ENCODE measurements at places on chromosomes 5 and 9.
A peak's percentile ranks its signal among the peaks of the same experiment; 100 is the strongest.

DNA sequence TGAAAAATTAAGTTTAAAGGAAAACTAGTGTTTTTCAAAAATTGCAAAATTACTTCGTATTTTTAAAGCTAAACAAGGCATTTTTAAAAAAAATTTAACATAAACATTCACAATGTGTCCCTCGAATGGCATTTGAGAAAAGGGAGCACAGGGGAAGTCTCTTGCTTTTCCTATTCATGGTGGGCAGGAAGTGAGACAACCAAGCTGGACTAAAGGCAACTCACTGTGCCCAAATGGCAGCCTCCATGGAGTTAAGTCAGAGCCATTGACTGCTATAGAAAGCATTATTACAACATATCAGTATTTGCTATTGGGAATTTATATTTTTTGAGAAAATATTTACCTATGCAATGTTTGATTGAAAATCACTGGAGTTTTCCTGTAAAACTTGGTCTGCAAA is 8.3 kb downstream of the HNRNPH1 start:
- DNase-seq = no peak

GRCh38 chr5:71586052-71586940 is 844 bp upstream of the MCCC2 start:
- no peak for DNase-seq

DNA sequence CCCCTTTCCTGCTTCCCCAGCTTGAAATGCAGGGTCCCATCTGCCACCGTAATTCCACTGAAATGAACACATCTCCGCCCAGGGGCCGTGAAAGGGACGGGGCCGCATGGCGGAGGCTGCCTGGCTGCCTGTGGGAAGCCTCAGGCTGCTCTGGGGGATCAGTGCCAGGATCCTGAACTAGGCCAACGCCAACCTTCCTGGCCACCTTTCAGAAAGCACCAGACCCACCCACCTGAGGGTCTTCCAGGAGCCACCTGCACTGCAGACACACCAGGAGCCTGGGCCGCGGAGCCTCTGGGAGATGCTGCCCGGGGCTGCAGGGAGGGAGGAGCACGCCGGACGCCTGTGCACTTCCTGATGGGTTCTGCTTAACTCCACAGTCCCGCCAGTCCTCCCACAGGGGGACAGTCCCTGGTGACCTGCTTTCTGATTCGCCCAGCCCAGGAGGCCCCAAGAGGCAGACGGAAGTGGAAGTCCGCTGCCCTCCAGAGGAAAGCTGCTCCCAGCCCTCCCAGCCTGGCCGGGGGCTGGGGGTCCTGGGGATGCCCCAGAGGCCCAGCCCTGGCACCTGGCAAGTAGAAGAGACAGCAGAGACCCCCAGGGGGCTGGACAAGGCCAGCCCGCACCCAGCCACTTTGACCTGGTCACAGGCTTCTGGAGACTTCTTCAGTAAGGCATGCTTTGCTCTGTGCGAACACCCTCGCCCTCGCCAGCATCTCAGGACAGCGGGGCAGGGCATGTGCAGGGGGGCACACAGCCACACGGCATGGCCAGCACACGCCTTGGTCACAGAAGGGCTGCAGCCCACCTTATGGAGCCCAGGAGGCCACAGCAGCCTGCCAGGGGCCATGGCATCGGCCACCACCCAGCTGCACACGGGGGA is at the start of gene CARD9:
Gene CARD9, minus strand, starts transcription at position 370 of the 883 bp plus-strand sequence. CDS start 1,591 bp downstream, outside the sequence.
- DNase-seq = peak; percentile 82

DNA sequence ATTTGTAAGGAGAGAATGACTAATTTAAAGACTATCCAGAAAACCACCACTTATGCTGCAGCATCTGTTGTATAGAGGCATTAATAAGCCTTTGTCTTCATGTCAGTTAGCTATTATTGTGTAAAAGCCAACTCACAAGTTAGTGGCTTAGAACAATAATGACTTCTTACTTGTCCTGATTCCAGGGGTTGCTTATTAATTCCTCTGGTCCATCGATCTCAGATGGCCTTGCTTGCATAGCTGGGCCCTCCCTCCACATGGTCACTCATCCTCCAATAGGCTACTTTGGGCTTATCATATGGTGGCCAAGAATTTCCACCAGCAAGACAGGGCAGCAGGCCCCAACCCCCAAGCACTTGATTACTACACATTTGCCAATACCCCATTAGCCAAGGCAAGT is 44.5 kb upstream of the STK32A start:
- DNase-seq = no peak

- DNase-seq = no peak
Measured at GRCh38 chr9:122060481-122060880, 32.6 kb downstream of the TTLL11 start.

- DNase-seq = no peak
Measured at GRCh38 chr9:127700594-127701255, 6.1 kb upstream of the CFAP157 start.

GRCh38 chr5:106113922-106114321 is 1556.8 kb downstream of the EFNA5 start:
- no peak for DNase-seq

DNA sequence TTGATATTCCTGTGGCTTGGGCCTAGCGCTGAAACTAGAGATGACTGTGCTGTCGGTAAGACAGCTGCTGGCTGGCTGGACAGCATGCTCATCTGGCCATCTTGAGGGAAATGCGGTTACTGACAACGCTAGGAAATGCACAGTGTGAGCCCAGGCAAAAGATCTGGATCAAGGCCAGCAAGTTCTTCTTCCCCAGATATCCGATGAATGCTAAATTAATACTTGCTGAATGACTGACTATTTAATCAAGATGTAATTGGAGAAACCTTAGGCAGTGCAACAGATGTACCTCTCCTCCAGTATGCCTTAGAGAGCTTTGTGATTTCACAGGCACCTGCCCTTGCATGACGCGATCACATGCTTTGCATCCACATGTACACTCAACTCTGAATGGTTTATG is 659.1 kb downstream of the EFNA5 start:
- DNase-seq = no peak

DNA sequence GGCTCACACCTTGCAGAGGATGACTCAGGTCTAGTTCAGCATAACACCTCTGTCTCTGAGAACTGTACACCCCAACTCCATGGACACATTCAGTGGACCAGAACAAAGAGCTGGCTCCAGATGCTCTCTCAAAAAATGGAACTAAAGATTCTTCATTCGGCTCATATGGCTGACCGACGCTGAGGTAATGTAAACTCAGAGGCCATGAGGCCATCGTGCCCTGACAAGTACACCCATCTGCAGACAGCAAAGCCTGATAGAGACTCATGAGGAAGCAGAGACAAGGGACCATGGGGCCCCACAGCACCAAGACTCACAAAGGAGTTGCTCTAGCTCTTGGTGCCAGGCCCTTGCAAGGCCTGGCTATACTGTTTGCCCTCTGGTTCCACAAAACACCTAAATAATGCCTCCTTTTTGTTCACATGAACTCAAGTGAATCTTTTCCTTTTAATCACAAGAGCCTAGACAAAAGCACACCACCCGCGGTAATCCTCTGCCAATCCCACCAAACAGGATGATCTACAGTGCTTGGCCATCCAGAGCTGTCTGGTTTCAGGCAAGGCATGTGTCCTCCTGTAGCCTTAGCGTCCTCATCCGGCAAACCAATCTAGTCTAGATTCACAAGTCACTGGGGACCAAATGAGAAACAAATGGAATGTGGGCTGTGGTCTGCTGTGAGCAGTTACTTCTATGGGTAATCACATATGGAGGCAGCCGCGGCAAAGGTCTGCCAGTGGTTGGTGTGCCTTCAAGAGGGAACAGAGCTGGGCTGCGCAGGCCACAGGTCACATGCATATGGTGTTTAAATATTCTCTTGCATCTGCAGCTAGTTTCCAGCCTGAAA is 22.7 kb downstream of the MED27 start:
- DNase-seq = no peak

- DNase-seq = peak; percentile 63
Measured at GRCh38 chr5:177471610-177472356, 1.7 kb downstream of the DBN1 start.

GRCh38 chr5:93476251-93476742 is 104.7 kb downstream of the NR2F1-AS1 start:
- DNase-seq = no peak

- DNase-seq = no peak
Measured at GRCh38 chr5:79263290-79263689, 27.4 kb downstream of the JMY start.

DNA sequence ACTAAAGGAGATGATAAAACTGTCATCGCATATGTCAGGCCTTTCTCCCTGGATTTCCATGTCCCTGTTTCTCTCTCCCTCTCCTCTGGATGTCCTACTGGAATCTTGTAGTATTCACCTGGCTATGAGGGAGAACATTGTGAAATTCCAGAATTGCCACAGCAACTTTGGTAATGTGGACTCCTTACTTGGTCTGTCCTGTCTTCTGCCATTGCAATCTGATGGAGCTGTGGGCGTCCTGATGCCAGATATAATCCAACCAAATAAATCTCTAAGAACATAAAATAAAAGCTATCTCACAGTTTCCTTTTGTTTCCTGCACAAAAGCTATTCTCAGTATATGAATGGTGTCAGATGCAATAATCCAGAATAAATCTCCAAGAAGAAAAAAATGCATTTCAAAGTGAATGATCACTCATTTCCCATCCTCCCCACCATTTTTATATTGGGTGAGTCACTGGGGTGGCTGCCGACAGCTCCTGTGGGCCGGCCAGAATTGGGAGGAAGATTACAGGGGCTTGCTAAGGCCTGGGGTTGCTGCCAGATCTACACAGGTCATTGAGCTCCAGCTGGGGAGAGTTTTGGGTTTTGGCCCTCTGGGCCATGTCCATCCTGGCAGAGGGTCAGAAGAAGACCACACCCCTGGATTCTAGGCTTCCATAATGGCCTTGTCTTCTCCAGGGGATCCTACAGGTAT is 160.7 kb upstream of the PITX1 start:
- no peak for DNase-seq

GRCh38 chr5:111942661-111943401 is 185.8 kb upstream of the NREP start:
- no peak for DNase-seq

GRCh38 chr9:134325096-134325812 is 1.0 kb upstream of the RXRA start:
- DNase-seq = peak; percentile 85

GRCh38 chr9:86942281-86943200 is 4.8 kb downstream of the GAS1 start:
- DNase-seq = no peak

DNA sequence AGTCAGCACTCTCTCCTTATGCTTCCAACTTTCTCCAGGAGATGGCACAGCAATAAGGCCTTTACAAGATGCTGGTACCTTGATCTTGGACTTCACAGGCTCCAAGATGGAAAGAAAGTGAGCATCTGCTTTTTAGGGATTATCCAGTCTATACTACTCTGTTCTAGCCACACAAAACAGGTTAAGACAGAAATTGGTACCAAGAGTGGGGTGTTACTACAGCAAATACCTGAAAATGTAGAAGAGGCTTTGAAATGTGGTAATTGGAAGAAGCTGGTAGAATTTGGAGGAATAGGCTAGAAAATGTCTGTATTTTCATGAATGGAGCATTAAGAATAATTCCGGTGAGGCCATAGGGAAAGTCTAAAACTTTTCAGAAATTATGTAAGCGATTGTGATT is 484.8 kb upstream of the GRIA1 start:
- DNase-seq = no peak

- no peak for DNase-seq
Measured at GRCh38 chr9:68852941-68853340, 147.9 kb downstream of the PIP5K1B start.
